NCI-H1417 treated with DMSO at 0.1 percent for 48 hours (cell line): ENCODE measurements at places on chromosomes 5 and 9.

- DNase-seq: no peak
These were observed 11.7 kb downstream of the QSOX2 start for GRCh38 chr9:136233868-136234267.

DNA sequence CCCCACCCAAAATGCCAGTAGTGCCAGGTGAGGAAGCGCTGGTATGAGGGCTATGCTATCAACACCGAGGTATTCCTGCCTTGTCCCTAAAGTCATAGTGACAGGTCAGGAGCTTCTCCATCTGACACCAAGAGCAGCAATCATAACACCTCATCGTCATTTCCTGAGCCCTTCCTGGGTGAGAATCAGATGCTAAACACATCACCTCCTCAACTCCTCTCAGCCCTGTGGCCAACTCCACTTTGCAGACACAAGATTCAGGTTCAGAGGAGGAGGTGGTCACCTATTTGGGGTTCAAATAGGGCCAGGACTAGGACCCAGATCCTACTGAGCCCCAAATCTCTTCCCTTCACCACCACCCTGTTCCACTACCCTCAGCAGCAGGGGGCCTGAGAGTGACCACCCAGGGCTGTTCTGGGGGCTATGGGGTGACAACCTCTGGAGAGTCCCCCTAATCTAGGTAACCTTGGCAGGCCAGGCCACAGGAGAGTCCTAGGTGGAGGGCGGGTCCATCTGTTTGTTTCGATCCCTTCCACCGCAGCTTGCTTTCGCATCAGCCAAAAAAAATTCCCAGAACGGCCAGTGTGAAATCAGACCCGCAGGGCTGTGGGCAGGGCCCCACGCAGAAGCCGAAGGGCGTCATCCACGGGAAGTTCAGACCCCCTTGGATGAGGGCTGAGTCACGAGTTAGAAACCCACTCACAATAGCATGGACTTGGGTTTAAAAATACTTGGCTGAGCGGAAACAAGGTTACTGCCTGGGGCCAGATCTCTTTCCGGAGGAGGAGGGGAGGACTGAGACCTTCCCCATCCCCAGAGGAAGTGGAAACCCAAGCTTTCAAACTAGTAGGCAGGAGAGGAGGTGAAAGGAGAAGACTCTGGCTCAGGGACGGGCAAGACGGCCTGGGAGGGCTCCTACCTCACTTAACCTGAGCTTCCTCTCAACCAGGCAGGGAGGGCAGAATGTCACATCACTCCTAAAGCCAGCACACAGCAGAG lies 8.7 kb downstream of the STK10 start:
- no peak for DNase-seq

- no peak for DNase-seq
These were observed 47.4 kb upstream of the OLFM1 start for GRCh38 chr9:135039916-135040645.

- DNase-seq: no peak
These were observed 4.8 kb upstream of the VLDLR start for GRCh38 chr9:2616692-2617377.

DNA sequence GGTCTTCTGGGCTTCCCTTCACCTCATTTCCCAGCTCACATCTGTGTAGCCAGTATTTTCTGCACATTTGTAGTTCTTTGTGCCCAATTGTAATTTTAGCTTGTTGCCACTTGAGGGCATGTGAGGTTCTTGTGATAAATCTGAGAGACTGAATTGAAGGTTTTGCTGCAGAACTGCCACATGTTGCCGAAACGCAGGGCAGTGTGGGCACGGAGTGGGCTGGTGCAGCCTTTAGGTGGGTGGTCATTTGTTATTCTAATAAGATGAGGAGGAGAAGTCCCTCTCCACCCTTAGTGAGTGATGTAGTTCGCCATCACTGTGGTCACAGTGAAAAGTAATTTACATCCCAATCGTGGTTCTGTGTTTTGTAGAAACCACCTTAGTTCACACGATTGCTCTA lies 21.2 kb downstream of the OTULIN start:
- no peak for DNase-seq

DNA sequence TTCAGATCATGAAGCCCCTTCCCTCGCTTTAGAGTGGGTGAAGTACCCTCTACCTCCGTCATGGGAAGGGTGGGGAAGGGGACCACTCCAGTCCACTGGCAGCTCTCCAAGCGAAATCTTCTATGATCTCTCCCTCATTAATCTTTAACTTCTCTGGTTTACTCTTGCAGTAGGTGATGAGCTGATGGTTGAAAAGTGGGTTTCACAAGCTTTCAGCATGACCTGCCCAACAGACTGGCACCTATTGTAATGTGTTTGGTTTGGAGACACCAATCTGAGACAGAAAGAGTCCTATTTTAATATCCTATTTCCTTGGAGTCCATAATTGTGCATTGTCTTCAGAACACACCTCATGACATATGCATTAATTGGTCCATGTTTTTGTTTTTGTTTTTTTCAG lies 70.8 kb upstream of the TGFBR1 start:
- no peak for DNase-seq

DNA sequence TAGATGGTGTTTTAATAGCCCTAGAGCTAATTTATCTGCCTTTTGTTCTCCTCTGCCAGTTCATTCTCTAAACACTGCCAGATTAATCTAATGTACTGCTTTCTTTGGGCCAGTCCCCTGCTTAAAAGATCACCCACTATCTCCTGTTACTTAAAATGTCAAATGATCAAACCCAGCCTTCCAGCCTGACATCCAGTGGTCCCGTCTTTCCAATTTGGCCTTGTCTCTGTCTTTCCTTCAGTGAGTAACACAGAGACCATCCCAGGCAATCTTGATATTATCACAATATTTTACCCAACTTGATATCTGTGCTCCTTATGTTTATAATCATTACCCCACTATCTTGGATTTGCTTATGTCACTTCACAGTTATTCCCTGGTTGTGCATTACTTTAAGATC lies 12.0 kb downstream of the PRR16 start:
- no peak for DNase-seq

- no peak for DNase-seq
These were observed 194 bp upstream of the RXFP3 start for GRCh38 chr5:33936004-33936380.

- no peak for DNase-seq
These were observed 110.9 kb downstream of the NXNL2 start for GRCh38 chr9:88645879-88646199.

DNA sequence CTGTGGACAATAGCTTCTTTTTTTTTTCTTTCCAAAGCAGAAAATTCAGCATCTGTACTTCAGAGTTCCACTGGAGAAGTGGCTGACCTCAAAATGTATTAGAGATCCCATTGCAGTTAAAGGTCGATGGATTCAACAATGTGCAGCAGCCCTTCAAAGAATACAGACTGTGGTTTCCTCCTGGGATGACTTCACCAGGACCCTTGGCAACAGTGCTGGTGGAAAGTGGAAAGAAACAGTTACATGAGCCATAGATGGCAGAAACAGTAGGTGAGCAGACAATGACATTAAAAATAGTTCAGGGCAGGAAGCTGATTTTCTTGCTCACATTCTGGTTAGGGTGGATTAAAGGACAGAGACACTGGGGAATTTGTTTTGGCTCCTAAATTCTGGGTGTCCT lies 62.4 kb downstream of the SLC28A3 start:
- DNase-seq: no peak

DNA sequence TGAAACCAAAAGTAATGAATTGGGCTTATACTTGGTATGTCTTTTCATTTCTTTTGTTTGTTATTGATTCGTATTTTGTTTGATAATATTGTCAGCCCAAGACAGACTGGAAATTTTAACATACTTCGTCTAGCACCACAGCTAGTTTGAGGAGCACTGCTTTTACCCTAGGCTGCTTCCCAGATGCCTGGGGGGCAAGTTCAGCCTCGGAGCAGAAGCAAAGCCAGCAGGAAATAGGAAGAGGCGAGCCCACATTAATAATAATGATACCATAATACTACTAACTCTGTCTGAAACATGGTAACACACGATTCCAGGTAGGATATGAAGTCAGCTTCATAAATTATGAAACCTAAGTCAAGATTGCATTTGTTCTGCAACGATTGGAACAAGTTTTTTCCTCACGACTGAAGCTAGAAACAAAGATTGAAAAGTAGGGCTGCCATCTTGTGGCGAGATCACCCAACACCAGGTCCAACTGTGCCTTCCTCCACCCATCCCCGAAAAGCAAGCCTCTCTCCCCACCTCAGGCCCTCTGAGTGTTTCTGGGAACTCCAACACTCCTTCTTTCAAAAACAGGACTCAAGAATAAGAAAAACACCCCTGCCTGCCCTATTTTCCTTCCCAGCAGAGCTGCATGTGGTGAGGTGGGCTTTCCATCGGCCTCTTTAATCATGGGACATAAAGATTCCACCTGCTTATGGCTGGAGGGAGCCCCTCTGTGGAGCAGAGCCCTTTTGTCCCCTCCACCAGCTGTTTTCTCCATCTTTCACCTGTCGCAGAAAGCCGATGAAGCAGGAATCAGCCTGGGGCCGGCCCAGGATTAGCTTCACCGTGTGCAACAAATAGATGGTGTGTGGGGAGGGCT lies 236.4 kb downstream of the CAAP1 start:
- DNase-seq: no peak

GRCh38 chr9:115013998-115014397 lies 83.6 kb upstream of the TNFSF8 start:
- peak; percentile 44 for DNase-seq

DNA sequence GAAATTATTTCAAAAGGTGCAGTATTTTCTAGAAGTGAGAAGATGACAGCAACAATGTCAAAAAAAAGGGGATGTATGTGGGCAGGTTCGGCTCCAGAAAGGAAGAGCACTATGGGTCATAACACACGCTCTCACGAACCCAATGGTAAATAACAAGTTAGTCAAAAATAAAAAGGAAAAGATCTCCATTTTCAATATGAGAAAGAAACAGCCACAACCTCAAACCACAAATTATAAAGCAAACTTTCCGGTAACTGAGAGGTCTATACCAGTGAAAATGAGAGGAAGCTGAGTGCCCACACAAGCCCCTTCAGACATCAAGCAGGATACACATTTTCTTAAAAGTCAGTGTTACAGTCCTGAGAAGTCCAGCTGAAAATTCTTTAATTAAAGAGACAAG lies 398.5 kb upstream of the RPS23 start:
- DNase-seq: no peak

GRCh38 chr5:175223291-175223690 lies 220.7 kb downstream of the DRD1 start:
- no peak for DNase-seq

- no peak for DNase-seq
These were observed 507 bp downstream of the CTNND2 start for GRCh38 chr5:11903614-11904264.

- no peak for DNase-seq
These were observed 30.8 kb upstream of the SH3TC2 start for GRCh38 chr5:149093625-149094024.

GRCh38 chr9:88013607-88014006 lies 39.3 kb upstream of the CDK20 start:
- DNase-seq: no peak

DNA sequence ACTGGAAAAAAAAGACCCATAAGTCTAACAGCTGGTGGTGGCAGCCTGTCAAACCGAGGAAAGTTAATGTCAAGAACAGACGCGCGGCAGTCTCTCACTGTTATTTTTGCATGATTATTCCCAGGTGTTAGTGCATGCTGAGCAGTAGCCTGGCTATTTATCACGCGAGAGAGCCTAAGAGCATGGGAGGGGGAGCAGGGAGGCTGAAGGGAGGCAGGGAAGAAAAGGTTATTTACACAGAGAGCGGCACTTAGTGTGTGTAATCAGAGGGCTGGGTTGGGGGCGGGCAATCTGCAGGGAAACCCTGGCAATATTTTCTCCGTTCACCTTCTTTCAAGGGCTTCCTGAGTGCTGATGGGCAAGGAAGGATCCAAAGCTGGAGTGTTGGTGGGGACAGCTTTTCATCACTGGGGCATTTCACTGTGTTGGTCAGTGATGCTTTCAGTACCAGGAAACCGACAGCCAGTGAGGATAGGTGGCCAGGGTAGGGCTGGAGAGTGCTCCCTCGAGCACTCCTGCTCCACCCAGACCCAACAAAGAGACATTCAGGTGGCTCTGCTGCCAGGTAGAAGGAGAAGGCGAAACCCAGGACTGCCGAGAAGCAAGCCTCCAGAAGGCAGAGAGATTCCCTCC lies 39.6 kb downstream of the ZNF608 start:
- DNase-seq: peak; percentile 75

GRCh38 chr5:149796030-149796429 lies 65.9 kb downstream of the PPARGC1B start:
- no peak for DNase-seq

DNA sequence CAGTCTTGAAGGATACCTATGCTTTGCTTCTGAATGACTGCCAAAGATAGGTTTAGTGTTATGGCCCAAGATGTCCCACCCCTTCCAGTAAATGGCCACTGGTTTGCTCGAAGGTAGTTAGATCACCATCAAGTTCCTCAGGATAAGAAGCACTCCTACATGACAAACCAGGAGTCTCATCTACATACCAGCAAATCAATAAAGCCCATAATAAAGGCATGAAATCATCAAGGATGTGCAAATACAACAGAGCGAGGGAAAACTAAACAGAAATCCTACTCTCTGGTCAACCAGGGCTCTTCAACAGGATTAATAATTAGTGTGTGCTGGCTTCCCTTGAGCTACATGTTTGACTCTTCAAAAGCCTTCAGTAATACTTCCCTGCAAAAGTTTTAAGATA lies 141.0 kb downstream of the LHFPL2 start:
- DNase-seq: no peak

DNA sequence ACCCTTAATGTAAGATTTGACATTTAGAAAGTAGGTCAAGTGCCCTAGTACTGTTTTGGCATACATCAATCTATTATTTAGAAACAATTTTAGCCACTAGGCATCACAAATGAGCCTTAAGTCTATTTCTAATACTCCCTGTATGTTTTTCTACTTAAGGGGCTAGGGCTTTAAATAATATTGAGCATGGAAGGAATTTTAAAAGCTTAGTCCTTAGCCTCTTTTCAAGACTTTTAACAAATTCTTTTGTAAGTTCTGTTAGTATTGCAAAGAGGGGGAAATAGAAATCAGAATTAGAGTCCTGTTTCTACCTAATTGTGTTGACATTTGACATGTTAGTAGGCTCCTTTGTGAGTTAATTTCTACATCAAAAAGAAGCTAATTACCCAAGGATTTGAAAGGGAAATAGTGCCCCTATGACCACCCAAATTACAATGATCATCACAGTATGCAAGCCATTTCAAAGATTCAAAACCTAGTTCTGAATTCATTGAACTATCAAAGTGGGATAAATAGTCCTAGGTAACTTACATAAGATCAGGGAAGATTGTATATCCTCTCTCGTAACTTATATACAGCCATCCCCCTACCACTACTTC lies 647.8 kb upstream of the ACO1 start:
- no peak for DNase-seq

GRCh38 chr5:135395451-135395850 lies 3.6 kb downstream of the MACROH2A1 start:
- DNase-seq: no peak

- no peak for DNase-seq
These were observed 469.3 kb upstream of the DMAC1 start for GRCh38 chr9:8268881-8269280.
